Brain microvascular endothelial cell (primary cell): ENCODE measurements at places on chromosomes 1 and 21.

- no peak for DNase-seq
These were observed 17.9 kb downstream of the ACBD6 start for GRCh38 chr1:180484490-180484889.

- DNase-seq, result no peak
These were observed 87.3 kb downstream of the SIM2 start for GRCh38 chr21:36786186-36786585.

DNA sequence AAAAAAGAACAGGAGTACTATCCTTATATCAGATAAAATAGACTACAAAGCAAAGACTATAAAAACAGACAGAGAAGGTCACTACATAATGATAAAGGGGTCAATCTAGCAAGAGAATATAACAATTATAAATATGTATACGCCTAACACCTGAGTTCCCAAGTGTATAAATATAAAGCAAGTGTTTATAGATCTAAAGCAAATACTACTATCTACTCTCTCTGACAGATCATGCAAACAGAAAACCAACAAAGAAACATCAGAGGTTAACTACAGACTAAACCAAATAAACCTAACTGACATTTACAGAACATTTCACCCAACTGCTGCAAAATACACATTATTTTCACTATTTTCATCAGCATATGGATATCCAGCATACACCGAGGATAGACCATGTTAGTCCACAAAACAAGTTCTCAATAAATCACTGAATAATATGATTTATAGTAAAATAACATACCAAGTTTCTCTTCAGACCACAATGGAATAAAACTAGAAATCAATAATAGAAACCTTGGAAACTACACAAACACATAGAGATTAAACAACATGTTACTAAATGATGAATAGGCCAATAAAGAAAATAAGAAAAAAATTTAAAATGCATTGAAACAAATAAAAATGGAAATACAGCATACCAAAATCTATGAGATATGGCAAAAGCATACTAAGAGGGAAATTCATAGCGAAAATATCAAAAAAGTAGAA, 22.7 kb downstream of the UCHL5 start:
- no peak for DNase-seq

DNA sequence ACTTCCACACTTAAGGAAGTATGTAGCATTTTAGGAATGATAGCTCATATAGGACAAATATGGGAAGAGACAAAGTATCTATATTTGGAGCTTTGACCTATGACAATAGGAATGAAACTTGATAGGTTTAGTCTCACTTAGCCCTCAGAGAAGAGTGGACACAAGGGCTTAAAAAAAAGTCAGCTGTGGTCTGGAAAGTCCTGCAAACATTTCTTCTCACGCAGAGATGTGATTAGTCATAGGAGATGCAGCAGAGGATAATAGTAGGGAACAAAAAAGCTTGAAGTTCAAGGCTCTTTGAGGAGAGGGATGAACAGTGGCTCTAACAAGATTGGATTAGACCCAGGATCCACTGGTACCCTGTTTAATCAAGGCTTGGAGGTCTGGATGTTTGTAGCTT, 14.8 kb upstream of the RNF220 start:
- DNase-seq, result peak; percentile 92

GRCh38 chr1:6635910-6636760, 11.5 kb downstream of the THAP3 start:
- DNase-seq, result no peak

DNA sequence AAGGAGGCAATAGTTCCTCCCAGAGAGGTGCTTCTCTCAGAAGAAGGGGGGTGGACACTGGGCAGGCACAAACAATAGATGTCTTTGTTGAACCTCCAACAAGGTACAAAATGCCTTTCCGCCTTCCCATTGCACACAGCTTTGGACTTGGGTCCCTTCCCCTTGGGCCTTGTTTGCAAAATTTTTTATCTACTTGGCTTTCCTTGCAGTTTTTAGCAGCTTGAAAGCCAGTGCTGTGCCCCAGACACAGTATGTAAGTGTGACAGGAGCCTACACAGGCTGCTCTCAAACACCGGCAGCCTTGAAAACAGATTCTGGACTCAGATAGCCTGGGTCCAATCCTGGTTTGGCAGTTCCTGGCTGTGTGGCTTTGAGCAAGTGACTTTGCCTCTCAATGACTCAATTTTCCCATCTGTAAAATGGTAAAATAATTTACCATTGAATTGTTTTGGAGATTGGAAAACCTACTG, 43.0 kb downstream of the ELAPOR1 start:
- DNase-seq, result no peak

GRCh38 chr1:214386747-214387146, 105.8 kb downstream of the SMYD2 start:
- peak; percentile 81 for DNase-seq

DNA sequence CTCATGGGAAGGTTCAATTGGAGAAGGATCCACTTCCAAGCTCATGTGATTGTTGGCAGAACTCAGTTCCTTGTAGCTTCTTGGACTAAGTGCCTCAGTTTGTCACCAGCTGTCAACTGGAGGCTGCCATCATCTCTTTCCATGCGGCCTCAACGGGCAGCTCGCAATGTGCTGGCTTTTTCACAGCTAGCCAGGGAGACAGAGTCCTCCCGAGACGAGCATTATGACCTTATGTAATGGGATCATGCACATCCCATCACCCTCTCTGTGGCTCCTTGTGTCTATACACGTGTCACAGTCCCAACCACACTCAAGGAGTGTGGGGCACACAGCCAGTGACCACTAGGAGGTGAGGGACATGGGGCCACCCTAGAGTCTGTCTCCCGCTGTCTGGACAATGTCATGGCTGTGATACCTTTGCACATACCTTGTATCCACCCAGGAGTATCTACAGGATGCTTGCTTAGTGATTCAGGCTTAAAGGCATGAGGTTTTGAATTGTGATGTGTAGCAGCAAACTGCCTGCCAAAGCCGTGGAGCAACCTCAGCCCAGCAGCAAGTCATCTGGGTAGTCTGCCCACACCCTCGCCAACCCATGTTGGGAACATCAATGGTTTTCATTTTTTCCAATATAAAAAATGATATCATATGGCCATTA, 3.9 kb upstream of the KRTAP10-6 start:
- DNase-seq, result no peak

GRCh38 chr1:17609529-17609928, 70.0 kb downstream of the ARHGEF10L start:
- no peak for DNase-seq

GRCh38 chr1:150582371-150582770, 3.0 kb upstream of the MCL1 start:
- DNase-seq, result no peak

- DNase-seq, result no peak
These were observed 17.1 kb downstream of the EMC1 start for GRCh38 chr1:19234224-19234623.

DNA sequence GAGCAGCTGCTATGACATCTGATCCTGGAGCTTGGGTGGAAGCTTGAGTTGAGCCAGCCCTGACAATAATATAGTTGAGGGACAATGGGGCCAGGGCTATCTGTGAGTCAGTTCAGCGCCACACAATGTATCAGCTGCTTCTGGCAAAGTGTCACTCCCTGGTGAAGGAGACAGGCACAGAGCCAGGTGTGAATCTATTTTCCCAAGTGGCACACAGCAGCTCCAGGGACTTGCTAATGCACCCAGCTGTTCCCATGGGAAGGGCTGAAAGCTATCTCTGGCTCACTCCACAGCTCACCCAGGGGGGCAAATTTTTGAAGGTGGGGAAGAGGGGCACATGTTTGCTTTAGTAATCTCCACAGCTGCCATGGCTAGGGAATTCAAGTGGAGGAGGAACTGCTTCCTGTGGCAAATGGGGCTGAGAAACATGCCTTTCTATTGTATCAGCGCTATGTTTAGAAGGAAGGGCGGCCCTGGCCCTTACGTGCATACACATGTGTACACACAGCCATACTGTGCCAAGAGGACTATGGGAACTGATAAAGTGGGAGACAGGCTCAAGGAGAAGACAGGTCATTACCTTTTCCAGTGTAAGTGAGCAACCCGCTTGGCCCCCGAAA, 2.2 kb downstream of the CYB5R1 start:
- DNase-seq, result peak; percentile 59

GRCh38 chr1:199081739-199082138, 442.9 kb downstream of the PTPRC start:
- DNase-seq, result no peak

- no peak for DNase-seq
These were observed 51.1 kb downstream of the ATF6 start for GRCh38 chr1:161817176-161817730.

DNA sequence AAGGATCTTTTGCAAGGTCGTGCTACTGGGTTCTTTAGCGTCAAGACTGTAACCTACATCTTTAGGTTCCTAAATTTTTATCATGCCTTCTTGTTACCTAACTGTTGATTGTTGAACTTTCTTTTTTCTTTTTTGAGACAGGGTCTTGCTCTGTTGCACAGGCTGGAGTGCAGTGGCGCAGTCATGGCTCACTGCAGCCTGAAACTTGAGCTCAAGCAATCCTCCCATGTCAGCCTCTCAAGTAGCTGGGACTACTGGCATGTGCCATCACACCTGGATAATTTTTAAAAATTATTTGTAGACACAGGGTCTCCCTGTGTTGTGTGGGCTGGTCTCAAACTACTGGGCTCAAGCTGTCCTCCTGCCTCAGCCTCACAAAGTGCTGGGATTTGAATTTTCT, 52.9 kb downstream of the NFIA start:
- no peak for DNase-seq

- DNase-seq, result peak; percentile 68
These were observed 83.4 kb downstream of the ASH1L start for GRCh38 chr1:155479205-155479604.

DNA sequence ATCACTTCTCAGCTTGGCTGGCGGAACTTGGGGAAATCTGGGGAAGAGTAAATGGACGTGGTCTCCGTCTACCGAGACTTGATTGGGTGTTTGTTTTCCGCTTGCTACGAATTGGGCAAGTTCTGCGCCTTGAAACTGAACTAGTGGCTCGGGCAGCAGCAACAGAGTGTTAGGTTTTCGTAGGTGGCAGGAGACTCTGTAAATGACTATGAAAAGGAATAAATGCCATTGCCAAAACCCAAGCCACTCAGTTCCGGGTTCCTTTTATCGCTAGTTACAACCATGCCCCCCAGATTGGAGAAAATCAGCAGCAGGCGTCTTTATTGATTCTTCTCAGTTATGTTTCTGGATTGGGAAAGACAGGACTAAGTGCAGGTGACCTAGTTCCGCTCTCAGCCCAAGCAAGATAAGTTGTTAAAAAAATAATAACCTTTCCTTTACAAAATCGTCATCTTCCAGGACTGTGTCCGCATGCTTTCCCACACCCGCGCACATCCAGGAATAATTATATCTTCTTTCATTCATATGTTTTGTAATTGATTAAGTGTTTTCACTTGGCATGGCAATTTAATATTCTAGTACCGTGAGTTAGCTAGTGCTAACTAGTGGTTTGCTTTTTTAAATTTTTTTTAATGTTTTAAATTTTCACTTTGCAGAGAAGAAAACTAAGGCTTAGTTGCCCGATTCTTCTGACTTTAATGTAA, 3.4 kb downstream of the LHX9 start:
- DNase-seq, result no peak

- no peak for DNase-seq
These were observed 8.9 kb downstream of the BACE2 start for GRCh38 chr21:41176846-41177245.

DNA sequence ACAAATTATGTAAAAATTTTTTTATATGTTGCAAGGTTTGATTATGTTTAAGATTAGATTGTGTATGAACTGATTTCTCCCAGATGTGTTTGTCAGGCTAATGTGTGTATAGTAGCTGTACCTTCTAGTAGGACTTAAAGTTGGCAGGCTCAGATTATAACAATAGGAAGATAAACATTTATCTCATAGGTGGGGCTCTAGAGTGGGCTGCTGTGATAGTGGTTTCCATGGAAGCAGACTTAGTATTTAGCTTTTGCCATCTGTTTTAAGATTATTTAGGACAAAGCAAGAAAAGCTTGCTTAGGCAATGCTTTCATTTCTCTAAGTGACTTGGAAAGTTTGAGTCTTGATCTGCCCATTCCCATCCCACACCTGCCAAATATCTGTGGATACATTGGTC, 187.7 kb upstream of the CACYBP start:
- DNase-seq, result no peak

- DNase-seq, result peak; percentile 91
These were observed 58.7 kb upstream of the GADD45A start for GRCh38 chr1:67626090-67626860.

GRCh38 chr1:183630748-183631147, 4.8 kb downstream of the ARPC5 start:
- DNase-seq, result no peak

DNA sequence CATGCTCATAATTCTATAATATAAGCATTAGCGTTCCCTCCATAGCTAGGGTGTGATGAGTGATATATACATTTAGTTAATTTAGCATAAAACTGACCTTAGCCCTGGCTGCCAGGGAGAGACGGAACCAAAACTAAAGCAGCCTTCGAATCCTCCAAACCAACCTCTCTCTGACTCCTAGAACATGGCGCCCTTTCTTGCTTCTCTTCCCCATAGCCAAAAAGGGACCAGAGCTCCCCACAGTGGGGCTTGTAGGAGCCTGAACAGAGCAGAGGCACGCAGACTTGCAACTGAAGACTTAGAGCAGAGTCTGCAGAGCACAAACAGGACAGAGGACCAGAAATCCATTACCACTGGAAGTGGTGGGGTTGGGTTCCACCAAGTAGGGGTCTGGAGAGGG, 17.7 kb downstream of the IRF2BP2 start:
- no peak for DNase-seq

DNA sequence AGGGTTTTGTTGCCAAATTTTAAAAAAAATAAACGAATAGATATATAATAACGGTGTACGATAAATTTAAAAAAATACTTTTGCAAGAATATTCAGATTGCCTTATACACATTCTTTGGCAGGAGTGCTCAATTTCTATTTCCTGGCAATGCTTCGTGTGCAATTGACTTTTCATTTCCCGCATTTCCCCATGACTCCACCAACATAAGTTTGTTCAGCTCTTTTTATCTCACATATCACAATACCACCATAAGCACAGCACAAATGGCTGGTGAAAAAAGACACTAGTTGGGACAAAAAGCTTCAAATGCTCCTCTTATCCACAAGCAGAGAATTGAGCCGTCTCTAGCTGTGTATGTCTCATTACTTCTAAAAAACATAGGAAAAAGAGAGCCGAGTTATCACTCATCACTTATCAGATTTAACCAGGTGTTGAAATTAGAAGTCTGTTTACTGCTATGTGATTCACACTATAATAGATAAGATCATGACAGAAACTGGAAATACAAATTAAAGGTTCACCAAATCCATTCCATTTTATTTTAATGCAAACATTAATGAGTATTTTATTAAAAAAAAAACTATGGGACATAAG, 28.9 kb upstream of the RGS1 start:
- no peak for DNase-seq

DNA sequence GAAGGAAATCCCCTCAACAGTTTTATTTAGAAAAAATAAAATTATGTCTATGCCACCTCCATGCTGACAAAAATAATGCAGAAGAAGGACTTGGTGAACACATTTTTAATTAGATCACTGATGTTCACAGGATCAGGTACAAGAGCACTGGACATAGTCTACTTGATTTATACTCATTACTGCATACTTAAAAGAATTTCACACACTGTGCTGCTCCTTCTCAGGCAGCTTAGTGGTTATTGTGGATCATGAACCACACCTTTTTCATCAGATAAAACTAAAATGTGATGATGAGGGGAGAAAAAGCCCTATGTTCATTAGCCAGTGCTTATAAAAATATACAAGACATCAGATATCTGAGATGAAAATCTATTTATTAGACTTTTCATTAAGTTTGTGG, 103.3 kb upstream of the DPH5 start:
- no peak for DNase-seq

- DNase-seq, result no peak
These were observed 31.5 kb downstream of the SNAP47 start for GRCh38 chr1:227766653-227767277.

GRCh38 chr21:45331531-45332147, 43.9 kb upstream of the POFUT2 start:
- no peak for DNase-seq
